CD4-positive, alpha-beta T cell treated with Interleukin-17A for 4 hours (primary cell): ENCODE measurements at places on chromosomes 1 and 21.

- no peak for DNase-seq
Observed at GRCh38 chr1:11615090-11615489, 39.1 kb downstream of the FBXO2 start.

- DNase-seq = no peak
Observed at GRCh38 chr1:213366141-213366831, 315.2 kb downstream of the RPS6KC1 start.

- DNase-seq = peak; percentile 73
Observed at GRCh38 chr1:226457307-226457712, 49.4 kb upstream of the PARP1 start.

DNA sequence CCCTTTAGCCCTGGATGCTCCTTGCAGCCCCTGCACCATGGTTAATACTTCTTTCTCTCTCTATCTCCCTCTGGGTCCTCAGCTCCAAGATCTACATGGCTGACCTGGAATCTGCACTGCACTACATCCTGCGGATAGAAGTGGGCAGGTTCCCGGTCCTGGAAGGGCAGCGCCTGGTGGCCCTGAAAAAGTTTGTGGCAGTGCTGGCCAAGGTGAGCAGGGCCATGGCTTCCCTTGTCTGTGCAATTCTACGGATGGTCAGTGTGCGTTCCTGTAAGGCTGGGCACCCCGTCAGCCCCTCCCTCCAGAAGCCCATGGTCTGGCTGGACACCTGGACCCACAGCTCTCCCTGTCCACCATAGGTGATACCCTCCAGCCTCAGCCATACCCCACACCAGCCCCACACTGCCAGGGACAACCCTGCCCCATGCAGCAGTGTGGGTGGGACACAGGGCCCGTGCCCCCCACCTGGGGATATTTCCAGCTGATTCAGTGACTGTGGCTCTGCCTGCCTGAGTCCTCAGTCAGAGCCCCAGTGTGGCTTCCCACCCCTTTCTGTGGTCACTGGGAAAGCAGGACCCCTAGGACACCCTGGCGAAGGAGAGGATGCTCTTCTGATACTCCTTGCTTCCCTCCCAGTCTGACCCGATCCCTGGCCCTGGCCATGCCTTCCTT is 31.4 kb downstream of the QSOX1 start:
- no peak for DNase-seq

- DNase-seq = no peak
Observed at GRCh38 chr1:184056921-184057555, 5.5 kb downstream of the TSEN15 start.

DNA sequence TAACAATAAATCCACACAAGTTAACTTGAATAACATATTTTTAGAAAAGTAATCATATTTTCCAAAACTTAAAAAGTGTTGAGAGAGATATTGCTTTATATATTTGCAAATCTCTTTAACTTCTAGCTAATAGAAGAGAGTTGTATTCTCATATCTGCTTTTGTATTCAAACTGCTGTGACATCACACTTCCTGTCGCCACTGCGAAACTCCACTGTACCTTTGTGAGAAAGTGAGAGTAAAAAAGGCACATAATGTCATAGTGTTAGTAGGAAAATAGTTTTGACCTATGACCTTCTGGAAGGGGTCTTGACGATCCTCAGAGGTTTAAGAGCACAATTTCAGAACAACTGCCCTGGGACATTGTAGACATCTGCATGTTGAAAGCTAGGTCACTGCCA is 21.6 kb downstream of the AK5 start:
- peak; percentile 39 for DNase-seq

DNA sequence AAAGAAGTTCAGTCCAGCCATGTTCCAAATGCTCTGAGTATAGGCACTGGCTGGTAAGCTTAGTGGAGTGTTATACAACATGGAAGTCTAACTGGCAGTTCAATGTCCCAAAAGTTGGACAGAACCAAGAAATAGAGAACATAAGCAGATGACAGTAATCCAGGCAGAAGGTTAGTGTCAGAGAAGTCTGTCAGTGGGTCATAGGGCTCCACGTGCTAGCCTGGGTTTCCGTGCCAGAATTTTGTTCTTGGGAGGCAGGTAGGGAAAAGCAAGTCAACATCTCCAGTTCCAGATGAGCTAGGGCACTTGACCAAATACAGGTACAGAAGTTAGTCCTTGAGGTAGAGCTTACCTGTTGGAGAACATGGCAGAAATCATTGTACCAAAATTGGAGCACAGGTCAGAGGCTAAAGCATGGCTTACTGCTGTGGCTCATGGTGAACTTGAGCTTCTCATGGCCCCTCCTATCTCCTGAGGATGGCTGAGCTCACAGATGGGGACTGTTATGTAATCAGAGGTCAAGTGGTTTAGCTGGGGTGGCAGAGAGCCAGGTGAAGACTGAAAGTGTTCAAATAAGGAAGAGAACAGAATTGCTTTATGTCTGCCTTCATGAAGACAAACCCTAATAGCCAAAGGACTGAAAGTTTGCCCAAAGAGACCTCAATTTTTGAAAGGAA is 170.8 kb downstream of the NFIA start:
- DNase-seq = no peak

DNA sequence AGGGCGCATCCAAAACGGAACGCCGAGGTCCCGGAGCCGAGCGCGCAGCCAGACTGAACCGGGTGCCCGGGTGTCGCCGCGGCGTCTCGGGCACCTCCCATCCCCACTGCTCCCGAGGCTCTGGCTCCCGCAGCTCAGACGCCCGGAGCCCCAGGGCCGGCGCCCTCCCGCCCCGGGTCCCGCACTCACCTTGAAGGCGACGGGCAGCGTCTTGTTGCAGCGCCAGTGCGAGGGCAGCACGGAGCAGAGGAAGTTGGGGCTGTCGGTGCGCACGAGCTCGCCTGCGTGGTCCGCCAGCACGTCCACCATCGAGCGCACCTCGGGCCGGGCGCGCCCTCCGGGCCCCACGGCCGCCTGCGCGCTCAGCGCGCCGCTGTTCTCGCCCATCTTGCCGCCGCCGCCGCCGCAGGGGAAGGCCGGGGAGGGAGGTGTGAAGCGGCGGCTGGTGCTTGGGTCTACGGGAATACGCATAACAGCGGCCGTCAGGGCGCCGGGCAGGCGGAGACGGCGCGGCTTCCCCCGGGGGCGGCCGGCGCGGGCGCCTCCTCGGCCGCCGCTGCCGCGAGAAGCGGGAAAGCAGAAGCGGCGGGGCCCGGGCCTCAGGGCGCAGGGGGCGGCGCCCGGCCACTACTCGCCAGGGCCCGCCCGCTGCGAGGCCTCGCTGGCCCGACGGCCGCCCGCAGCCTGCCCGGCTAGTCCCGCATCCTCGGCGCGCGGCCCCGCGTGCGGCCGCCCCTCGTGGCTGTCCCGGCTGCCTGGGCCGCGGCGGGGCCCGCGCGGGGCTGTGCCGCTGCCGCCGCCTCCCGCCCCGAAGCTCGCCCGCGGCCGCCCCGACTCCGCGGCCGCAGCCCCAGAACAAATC is 447 bp downstream of the RUNX3 start:
- DNase-seq = peak; percentile 61

GRCh38 chr1:36555041-36555440 is 72.3 kb upstream of the CSF3R start:
- DNase-seq = no peak

GRCh38 chr1:201645956-201646355 is 107.0 kb downstream of the NAV1 start:
- DNase-seq = no peak

DNA sequence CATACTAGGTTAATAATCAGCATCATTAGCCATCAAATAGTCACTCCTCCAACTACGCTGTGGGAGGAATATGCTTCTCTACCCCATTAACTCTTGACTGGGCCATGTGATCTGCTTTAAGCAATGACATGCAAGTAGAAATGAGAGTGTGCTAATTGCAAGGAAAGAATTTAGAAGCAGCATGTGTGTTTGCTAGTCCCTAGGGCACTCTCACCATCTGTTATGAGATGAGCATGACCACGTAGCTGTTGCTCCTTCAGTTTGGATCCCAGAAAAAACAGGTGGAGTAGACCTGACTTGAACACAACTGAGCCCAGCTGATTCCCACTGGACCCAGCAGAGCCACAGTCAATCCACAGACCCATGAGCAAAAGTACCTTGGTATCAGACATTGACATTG is 19.7 kb upstream of the RGS7 start:
- no peak for DNase-seq

DNA sequence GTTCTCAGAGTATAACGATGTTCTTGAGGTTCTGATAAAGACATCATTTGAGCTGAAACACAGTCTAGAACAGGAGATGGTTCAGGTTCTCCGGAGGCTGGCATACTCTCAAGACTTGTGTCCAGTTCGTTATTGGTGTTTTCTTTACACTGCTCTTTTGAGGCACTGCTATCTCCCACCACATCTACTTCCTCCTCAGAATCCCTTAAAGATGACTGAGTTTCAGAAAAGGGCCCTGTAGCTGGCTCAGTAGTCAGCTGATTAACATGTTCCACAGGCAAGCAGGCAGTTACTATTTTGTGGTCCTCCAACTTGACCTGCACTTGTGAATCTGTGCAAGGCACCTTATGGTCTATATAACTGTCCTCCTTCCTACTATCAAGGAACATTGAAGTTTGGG is 50.2 kb downstream of the ZZZ3 start:
- DNase-seq = no peak

DNA sequence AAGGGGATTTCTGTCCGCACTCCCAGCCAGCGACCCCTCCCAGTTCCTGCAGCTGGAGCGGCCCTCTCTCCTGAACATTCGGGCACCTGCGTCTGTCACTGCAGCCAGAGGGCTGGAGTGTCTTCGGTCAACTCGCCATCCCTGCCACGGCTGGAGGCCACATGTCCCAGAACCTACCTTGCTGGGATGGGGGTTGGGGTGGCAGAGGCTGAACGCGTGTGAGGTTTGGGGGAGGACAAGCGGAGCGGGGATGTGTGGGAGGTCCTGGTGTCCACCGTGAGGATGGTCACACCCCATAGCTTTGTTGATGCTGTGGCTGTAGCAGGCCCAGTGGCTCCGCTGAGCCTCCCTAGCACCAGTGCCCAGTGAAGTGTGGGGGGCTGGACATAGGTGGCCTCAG is 14.8 kb upstream of the C1orf174 start:
- no peak for DNase-seq

DNA sequence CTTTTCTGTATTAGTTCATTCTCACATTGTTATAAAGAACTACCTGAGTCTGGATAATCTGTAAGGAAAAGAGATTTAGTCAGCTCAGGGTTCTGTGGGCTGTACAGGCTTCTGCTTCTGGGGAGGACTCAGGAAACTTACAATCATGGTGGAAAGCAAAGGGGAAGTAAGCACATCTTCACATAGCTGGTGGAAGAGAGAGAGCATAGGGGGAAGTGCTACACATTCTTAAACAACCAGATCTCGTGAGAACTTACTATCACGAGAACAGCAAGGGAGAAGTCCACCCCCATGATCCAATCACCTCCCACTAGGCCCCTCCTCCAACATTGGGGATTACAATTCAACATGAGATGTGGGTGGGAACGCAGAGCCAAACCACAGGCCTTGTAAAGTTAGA is 37.9 kb upstream of the AHCTF1 start:
- no peak for DNase-seq

GRCh38 chr1:15733218-15733725 is 2.8 kb upstream of the SLC25A34 start:
- no peak for DNase-seq

DNA sequence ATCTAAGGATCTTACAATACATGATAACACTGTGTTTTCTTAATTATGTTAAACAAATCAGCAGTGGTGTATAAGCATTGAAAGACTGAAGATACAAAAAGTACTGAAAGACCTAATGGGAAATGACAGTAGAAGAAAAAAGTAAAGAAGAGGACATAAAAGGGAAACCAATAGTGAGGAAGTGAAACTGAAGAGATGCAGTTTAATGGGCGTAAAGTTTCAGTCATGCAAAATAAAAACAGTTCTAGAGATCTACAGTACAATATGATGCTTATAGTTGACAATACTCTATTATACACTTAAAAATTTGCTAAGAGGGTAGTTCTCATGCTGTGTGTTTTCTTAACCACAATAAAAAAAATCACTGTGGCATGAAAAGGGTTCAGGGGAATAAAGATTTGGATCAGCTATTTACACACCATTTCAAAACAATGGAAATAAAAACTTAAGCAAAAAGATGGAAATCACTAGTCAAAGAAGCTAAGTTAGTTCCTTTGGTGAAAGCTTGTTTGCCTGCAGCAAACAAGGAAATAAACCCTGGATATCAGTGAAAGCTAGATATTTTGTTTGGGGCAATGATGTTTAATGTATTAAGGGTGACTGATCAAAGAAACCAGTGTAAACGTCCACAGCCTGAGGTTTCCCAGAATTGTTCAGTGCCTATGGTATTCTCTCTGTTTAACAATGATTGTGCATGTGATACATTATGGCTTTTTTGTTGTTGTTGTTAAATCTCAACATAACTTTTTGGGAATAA is 1160.8 kb upstream of the ADGRL2 start:
- DNase-seq = no peak

- no peak for DNase-seq
Observed at GRCh38 chr1:18938707-18939070, 17.8 kb downstream of the IFFO2 start.

GRCh38 chr1:11563560-11564069 is 84.7 kb downstream of the DISP3 start:
- no peak for DNase-seq

DNA sequence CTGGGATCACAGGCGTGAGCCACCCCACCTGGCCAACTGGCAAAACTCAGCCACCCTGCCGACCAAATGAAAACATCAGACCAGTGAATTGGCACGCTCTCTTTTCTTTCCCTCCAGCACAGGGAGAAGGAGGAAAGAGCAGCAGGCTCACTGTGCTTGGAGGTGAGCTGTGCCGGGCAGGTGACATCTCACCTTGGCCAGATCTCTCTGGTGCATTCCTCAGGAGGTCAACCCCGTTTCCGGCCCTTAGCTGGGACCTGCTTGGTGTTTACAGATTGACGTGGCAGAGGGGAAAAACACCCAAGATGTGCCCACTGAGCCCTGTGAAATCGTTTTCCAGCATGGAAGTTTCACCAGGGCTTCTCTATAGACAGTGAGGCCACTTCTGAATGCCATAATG is 45.1 kb downstream of the TMEM51 start:
- no peak for DNase-seq

DNA sequence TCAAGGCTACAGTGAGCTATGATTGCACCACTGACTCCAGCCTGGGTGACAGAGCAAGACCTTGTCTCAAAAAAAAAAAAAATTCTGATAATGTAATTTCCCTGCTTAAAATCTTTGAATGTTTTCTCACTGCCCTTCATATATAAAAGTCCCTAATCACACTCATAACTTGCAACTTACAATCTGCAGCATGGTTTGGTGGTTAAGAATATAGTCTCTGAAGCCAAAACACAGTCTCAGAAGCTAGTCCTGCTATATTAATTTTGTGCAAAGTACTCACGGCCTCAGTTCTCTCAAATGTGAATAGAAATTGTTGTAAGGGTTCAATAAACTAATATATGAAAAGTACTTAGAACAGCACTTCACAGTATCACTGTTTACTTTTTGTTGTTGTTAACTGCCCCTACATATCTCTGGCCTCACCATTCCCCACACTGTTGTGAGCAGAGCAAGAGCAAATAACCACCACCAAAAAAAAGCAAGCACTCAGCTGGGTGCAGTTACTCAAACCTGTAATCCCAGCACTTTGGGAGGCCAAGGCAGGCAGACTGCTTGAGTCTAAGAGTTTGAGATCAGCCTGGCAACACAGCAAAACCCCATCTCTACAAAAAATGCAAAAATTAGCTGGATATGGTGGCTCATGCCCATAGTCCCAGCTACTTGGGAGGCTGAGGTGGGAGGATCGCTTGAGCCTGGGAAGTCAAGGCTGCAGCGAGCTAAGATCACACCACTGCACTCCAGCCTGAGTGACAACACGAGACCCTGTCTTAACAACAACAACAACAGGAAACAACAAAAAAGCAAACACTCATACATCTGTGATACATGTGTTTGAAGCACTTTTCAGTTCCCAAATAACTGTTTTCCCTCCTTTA is 22.4 kb downstream of the ASH1L start:
- DNase-seq = no peak

- no peak for DNase-seq
Observed at GRCh38 chr1:34166191-34166624, 1.2 kb upstream of the CSMD2 start.
